ENCODE measurements at places on chromosomes 3 and 15.

- H3K4me1 ChIP-seq: peaks cover 4% of the 10 kb centered on the region
- DNase-seq: no peak
- no peaks in the 10 kb centered on the region for H3K36me3 ChIP-seq
- no peaks in the 10 kb centered on the region for H3K27me3 ChIP-seq
- H3K4me3 ChIP-seq: no peak overlapping the region
Observed at GRCh38 chr3:18649666-18650363, 224.7 kb upstream of the SATB1 start.

DNA sequence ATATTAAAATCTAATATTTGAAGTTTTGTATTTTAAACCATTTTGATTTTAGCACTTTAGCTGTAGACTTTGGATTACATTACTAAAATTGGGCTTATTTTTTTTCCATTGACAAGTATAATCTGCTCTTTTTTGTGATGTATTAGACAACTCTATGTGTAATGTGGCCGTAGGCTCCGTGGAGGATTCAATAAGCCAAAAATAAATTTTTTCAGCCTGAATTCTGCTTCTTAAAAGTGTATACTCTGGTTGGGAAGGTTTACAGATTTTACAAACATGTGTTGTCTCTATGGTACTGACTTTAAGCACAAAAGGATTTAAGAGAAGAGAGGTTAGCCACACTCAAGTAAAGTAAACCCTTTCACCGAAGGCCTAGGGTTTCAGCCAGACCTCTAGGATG, 110.8 kb downstream of the PLCL2 start:
- peaks cover 3% of the 10 kb centered on the region for H3K36me3 ChIP-seq
- H3K4me1 ChIP-seq: peaks cover 76% of the 10 kb centered on the region
- DNase-seq: no peak
- H3K4me3 ChIP-seq: no peak overlapping the region

DNA sequence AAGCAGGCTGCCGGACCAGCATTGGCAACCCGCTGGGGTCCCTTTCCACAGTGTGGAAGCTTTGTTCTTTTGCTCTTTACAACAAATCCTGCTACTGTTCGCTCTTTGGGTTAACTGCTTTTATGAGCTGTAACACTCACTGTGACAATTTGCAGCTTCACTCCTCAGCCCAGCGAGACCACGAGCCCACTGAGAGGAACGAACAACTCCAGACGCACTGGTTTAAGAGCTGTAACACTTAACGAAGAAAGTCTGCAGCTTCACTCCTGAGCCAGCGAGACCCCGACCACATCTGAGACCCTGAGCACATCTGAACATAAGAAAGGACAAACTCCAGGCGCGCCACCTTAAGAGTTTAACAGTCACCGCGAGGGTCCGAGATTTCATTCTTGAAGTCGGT, 10.7 kb upstream of the CCR4 start:
- no peak for DNase-seq
- H3K4me1 ChIP-seq: no peaks in the 10 kb centered on the region
- H3K27ac ChIP-seq: no peak overlapping the region
- no peaks in the 10 kb centered on the region for H3K36me3 ChIP-seq
- H3K27me3 ChIP-seq: no peaks in the 10 kb centered on the region

- no peak overlapping the region for H3K4me3 ChIP-seq
- H3K27me3 ChIP-seq: no peaks in the 10 kb centered on the region
- H3K27ac ChIP-seq: peak overlapping the region; percentile 100
- no peak for DNase-seq
- peaks cover 12% of the 10 kb centered on the region for H3K36me3 ChIP-seq
- peaks cover 88% of the 10 kb centered on the region for H3K4me1 ChIP-seq
Observed at GRCh38 chr3:108122276-108122675, 31.4 kb upstream of the CD47 start.

DNA sequence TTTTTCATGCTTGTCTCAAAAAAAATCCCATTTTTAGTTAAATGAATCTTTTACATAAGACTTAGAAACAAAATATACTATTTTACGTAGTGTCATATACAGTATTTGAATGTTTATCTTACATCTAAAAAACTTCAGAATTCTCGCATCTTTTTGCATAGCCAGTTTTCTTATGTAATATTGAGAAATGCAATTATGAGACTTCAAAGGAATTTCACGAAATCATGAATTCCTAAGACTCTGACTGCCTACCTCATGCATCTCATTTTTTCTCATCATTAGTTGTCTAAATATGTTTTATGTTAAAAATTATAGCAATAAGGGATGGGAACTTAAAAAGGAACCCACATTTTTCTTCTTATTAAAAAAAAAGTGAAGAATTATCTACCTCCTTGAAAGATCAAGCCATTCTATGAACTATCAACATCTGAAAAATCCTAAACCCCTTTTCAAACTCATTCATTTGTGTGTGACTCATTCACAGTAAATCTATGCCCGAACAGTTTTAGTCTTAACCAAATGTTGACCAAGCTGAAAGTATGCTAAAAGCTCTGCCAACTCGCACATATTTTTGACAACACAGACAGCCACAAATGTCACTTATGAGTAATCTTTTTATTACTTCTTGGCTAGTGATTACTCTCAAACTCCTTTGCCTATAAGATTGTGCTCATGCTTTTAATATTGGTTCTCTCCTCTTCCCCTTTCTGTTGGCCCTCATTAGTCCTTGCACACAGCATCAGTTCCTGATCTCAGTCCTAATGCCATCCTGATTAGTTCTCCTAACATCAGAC, 115.9 kb downstream of the DCLK3 start:
- H3K36me3 ChIP-seq: no peaks in the 10 kb centered on the region
- no peaks in the 10 kb centered on the region for H3K4me1 ChIP-seq
- peaks cover 9% of the 10 kb centered on the region for H3K27me3 ChIP-seq
- no peak for DNase-seq

DNA sequence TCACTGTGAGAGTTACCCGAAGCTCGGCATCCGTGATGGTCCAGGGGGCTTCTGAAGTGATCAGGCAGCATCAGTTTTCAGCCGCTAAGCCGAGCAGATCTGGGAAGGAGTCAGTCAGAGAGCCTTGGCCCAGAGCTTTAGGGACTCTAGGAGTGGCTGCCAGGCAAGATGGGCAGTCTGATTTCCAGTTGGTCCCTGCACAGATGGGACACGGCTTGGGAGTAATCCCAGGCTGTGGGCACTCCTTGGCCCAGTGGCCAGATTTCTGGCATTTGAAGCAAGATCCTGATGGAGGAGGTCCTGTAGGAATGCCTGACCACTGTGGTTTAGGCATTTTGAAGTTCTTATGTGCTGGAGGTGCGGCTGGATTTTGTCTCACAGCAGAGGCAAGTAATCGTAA, 10.5 kb upstream of the IP6K2 start:
- DNase-seq: no peak
- H3K27me3 ChIP-seq: peaks cover 4% of the 10 kb centered on the region
- no peak overlapping the region for H3K27ac ChIP-seq
- no peak overlapping the region for H3K4me3 ChIP-seq
- no peaks in the 10 kb centered on the region for H3K36me3 ChIP-seq

DNA sequence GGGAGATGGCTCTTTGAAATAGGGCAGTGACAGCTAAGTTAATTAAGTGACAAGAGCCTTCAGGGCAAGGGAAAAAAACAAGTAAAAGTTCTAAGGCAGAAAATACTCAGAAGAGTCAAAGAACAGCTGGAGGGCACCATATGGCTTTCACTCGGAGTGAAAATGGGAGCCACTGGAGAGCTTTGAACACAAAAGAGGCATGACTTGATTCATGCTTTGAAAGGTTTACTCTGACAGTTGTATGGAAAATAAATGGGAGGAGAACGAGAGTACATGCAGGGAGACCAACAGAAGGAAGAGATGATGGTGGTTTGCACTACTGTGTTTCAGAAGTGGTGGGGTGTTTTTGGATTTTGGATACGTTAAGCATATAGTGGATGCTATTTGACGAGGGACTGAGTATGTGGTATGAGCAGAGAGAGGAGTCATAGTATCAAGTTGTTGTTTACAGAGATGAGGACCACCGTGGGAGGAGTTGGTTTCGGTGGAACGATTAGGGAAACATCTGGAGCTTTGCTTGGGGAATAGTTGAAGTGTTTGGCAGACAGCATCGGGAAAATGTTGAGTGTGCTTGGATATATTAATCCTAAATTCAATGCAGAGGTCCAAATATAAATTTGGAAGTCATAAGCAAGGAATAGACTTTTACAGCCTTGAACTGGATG, 411.5 kb downstream of the GABRG3 start:
- H3K4me1 ChIP-seq: no peaks in the 10 kb centered on the region
- no peak for DNase-seq
- H3K27me3 ChIP-seq: no peaks in the 10 kb centered on the region

GRCh38 chr3:194310060-194310835, 40.9 kb downstream of the CPN2 start:
- H3K36me3 ChIP-seq: no peaks in the 10 kb centered on the region
- DNase-seq: no peak
- no peak overlapping the region for H3K27ac ChIP-seq
- H3K27me3 ChIP-seq: peaks cover 12% of the 10 kb centered on the region
- H3K4me1 ChIP-seq: peaks cover 19% of the 10 kb centered on the region

Measured in activated B cell treated with CpG ODN at 0.5 μM for 24 hours (primary cell).